ENCODE measurements at places on chromosomes 1 and 21. TPM values are rescaled to one million over a fixed set of nuclear protein-coding genes. Genes with fewer than 3 reads are reported as not detected.
A peak's percentile ranks its signal among the peaks of the same experiment; 100 is the strongest.

C1orf226 gene
- 4.2 TPM for total RNA-seq

ASH1L gene
- total RNA-seq = 29.4 TPM

PGBD5 gene
- not detected for total RNA-seq

REG4 gene
- total RNA-seq = not detected

GRCh38 chr1:59316497-59317128 is 19.7 kb downstream of the FGGY start:
- peak; percentile 72 for DNase-seq

DNA sequence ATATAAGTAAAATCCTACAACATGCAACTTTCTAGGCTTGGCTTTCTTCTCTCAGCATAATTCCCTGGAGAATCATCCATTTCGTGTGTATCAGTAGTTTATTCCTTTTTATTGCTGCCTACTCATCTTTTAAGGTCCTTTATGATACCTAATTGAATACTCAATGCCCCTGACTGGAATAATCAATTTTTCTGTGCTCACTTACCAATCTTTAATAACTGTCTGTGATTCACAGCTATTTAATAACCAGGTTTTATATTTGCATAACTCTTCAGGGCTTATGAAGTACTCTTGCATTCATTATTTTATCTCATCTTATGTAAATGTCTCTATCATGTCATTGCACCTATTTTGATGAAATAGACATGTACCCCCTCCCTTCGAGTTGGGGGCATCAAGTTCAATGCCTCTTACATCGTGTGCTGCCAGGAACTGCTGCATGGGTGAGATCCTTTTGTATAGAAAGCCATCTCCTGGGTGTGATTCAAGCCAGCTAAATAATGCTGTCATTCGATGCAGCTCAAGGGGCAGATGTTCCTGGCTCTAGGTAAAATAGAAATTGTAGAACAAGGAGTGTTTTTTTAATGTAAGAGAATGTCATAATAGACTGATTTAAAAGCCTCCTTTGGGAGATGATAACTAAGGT is 222.7 kb downstream of the SLC35F3 start:
- DNase-seq = no peak

DNA sequence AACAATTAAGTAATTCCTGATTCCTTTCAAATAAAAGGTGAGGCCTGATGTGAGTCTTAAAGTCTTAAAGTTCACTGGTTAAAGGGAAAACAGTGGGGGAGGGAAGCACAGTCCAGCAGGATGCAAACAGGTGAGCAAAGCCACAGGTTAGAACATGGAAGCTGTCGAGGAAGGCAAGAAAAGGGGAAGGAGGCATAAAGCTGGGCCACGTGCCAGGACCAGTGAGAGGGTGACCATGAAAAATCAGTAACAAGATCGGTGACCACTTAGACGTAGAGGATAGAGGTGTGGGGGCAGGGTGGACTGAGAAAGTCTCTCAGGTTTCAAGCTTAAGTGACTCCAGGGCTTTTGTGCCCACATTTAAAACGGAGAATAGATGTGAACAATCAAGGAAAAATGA is 231.3 kb downstream of the SETD4 start:
- no peak for DNase-seq

DNA sequence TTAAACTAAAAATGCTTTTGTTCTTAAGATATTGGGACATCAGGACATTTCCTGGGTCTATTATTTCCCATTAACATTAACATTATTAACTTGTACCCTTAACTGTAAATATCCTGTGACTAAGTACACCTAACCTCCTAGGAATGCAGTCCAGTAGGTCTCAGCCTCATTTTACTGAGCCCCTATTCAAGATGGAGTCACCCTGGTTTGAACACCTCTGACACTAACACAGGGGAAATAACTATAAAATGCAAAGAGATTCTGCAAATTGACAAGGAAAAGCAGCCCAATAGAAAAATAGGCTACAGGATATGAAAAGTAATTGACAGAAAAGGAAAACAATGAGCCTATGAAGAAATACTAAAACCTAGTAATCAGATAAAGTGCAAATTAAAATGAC is 11.6 kb upstream of the NCMAP start:
- DNase-seq = no peak

- no peak for DNase-seq
Observed at GRCh38 chr1:41391834-41392527, 30.7 kb downstream of the FOXO6 start.

DNA sequence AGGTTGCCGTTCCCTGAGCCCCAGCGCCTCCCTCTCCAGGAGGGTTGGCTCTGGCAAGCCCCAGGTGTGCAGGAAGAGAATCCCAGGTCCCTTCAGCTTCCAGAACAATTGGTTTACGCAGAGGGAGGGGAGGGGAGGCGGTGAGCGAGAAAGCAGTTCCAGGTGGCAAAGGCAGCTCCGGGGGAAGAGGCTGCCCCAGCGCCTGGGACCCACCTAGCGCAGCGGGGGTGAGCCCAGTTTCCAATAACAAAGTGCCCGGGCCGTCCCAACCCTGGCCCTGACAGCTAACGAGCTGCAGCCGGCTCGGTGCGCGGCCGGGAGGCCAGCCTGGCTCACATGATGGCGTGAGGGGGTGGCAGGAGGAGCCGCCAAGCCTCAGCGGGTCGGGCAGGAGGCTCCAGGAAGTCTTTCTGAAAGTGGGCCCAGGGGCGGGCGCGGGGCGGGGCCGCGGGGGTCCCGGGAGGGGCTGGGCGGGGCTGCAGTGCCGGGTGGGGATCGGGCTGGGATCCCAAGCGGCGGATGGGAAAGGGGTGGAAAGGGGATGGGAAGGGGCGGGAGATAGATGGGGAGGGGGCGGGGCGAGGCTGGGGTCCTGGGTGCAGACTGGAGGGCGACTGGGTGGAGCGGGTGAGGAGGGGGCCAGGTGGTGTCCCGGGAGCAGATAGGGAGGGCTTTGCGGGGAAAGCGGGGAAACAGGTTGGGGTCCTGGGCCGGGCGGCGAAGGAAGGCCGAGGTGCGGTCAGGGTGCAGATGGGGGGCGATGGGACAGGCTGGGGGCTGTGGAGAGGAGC is 22.8 kb downstream of the DHRS3 start:
- peak; percentile 41 for DNase-seq

GRCh38 chr1:53590104-53590503 is 130.9 kb downstream of the DMRTB1 start:
- DNase-seq = no peak

- DNase-seq = no peak
Observed at GRCh38 chr1:87204441-87204840, 124.2 kb upstream of the LMO4 start.

DNA sequence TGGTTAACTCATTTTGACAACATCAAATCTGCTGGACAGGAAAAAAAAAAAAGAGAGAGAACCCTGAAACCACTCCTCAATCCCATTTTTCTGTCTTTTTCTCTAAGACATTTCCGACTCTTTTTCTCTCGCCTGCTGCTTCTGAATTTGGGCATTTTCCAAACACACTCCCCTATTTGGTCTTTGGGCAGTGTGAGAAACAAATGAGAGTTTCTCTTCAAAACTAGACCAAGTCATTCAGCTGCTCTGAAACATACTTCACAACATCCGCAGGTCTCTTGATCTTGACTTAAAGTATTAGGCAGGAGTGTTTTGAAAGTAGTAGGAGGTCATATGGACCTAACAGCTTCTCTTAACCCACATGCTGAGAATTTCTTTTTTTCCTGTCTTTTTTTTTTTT is 364.8 kb upstream of the ESRRG start:
- no peak for DNase-seq

- peak; percentile 81 for DNase-seq
Observed at GRCh38 chr1:58823481-58824010, 39.7 kb upstream of the JUN start.

DNA sequence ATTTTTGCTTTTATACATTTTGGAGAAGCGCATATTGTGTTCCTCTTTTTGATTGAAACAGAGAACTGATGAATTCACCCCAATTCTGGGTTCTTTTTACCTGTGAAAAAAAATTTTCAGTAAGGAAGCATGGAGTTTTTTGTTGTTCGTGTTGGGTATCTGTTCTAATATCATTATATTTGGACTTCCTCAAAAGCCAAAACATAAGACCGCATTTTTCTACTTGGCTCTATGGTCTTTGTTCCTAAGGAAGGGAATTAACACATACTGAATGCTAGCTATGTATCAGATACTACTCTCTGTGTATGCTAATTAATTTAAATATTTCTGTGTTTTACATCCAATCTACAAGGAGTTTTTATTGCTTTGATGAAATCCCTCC is 12.9 kb downstream of the EPB41 start:
- DNase-seq = no peak
